ENCODE measurements at places on chromosomes 7 and 10.

DNA sequence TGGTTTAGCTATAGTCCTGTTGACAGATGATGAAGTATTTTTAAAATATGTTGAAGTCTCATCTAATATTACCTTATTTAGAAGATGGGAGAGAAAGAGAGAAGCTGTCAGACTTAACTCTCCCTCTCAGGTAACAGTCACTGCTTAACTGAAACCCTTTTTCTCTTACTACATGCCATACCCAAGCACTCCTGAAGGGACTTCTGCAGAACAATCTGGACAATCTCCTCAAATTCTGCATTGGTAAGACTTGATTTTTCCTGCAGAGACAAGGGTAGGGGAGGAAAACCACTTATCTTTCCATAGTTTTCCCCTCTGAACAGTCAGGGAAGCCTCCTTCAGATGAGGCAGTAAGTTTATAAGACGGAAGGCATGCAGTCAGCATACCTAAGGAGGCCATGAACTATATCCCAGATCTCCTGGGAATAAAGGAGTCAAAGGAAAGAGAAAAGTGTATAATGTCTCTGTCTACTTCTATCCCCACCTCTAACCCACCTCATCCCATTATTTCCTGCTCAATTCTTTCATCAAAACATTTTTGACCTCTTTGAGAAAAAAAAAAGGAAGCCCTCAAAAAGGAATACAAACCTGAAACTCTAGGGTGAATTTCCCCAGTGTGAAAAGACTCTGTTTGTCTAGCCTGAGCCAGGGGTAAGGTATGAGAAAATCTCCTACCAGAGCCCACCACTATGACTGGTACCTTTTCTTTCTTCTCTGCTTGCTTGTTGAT, 9.4 kb downstream of the ZCWPW1 start:
- DNase-seq, result no peak

- no peak for DNase-seq
Measured at GRCh38 chr7:96921771-96922170, 83.6 kb upstream of the DLX6 start.

- no peak for DNase-seq
Measured at GRCh38 chr7:12093365-12093764, 117.7 kb upstream of the TMEM106B start.

DNA sequence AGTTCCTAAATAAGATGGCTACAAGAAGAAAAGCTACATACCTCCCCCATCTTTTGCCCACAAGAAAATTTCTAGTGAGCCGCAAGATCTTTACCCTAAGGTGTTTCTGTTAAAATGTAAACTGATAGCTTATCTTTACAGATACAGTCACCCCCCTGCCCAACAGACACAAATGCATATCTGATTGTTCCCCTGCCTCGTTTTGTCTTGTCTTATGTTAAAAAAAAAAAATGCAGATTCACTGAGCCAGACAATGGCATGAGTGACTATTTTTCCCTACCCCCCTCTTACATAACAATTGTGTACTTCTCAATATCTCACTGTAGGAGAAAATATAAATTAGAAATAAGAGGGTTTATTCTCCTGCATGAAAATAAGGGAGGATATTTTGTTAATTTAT, 8.5 kb downstream of the ZNF138 start:
- no peak for DNase-seq

GRCh38 chr7:104922182-104923009, 91.6 kb upstream of the KMT2E start:
- DNase-seq, result no peak

DNA sequence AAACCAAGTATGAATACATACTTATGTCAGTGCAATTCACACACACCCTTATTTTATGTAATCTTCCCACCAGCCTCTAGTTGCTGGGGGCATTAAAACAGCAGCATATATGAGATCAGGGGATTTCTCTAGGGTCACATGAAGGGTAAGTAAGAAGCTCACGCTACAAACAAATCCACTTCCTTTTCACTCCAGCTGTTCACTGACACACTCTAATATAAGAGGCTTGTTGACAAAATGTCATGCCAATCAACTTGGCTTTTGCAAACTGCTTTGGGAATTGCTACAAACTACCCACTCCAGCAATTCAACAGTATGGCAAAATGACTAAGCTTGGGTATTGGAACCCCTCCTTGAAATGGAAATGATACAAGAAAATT, 10.3 kb downstream of the FAM3C start:
- DNase-seq, result no peak

GRCh38 chr10:103723557-103723956, 131.8 kb downstream of the SH3PXD2A start:
- no peak for DNase-seq

DNA sequence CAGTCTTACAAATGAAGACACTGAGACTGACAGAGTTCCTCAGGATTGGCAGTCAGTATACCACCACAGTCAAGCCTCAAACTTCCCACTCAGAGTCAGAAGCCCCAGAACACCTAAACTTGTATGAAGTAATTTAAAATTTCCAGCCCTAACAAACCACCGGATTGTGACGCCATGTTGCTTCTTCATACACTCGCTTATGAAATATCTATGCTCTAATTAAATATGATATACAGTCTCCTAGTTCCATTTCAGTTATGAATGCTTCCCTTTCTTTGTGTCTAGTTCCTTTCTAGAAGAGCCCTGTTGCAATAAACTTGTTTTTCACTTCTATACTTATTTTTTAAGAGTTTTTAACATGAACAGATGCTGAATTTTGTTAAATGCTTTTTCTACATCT, 172.0 kb upstream of the NOBOX start:
- DNase-seq, result no peak

DNA sequence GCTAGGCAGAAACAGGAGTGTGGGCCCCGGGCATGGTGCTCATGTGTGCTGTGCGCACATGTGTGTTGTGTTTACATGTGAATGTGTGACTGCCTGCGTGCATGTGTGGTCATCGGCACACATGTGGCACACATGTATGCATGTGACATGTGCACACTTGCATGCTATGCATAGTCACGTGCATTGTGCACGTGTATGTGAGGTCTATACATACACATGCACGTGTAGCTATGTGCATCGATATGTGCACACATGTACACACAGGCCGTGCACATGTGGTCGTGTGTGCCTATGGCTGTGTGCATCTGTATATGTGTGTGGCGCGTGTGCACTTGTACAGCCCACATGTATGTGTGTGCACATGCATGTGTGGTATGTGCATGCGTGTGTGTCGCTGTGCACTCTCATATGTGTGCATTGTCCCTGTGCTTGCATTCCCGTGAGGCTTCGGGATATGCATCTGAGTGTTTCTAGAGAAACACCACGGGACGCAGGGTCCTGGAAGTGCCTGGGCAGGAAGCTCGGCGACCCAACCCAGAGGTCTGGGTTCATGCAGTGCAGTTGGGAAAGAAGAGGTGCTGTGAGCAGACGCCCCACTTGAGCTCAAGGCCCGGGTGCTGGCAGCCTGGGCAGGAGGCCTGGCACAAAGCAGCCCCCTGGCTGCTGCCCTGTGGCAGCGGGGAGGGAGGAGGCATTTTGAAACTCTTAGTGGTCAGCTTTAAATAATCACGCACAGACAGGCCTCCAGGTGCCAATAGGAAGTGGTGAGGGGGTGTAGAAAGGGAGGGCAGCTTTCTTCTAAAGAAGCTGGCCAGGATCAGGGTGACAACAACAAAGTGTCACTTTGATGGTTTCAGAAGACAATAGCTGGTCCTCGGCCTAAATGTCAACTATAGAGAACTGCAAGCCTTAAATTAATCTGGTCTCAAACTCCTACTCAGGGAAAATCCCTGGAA, 410.0 kb upstream of the MGMT start:
- no peak for DNase-seq

GRCh38 chr10:49005270-49005669, 65.6 kb upstream of the LRRC18 start:
- DNase-seq, result no peak

DNA sequence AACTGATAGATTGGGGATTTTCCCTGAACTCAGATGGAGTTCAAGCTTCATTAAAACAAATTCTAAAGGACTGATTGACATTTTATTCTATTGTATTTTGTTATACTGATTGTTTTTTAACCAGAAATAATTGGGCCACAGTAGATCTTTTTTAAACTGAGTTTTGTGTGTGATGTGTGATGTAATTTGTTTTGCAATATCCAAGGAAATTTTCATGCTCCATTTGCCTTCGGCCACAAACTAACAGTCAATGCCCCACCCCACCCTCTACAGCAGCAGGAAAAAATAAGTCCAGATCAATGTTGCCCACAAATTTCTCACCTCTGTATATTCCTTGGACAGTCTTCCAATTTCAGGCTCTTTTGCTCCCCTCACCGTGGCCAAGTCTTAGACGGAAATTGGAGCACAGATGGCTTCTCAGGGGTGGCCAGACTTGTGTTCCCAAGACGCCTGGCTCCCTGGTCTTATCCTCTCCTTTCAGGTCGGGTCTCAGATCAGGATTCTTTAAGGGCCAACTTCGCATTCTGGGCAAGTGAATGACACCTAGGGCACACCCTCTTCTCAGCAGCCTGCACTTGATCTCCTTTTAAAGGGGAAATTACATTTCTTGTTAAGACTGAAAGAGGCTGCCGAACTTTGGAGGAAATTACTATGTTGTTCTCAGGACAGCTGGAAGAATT, at the start of gene SVOPL:
Gene SVOPL, minus strand, starts transcription at position 506 of the 680 bp plus-strand sequence. CDS start 22,317 bp downstream, outside the sequence.
- DNase-seq, result no peak

- no peak for DNase-seq
Measured at GRCh38 chr10:49403363-49403762, 7.5 kb upstream of the DRGX start.

DNA sequence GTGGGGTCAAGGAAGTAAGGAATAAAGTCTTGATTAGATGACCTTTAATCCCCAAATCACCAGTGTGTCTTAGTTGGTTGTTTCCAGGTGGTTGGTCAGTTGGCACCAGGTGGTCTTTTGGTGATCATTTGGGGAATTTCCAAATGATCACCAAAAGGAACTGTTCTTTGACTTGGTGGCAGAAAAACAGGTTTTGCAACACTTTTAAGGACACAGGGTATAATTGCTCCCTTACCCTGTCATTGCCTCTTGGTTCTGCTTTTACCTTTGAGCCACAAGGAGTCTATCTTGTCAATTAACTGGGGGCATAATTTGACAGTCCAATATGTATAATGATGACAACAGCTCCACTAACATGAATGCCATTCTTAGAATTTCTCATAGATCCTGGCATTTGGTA, 104.2 kb downstream of the ADK start:
- no peak for DNase-seq

DNA sequence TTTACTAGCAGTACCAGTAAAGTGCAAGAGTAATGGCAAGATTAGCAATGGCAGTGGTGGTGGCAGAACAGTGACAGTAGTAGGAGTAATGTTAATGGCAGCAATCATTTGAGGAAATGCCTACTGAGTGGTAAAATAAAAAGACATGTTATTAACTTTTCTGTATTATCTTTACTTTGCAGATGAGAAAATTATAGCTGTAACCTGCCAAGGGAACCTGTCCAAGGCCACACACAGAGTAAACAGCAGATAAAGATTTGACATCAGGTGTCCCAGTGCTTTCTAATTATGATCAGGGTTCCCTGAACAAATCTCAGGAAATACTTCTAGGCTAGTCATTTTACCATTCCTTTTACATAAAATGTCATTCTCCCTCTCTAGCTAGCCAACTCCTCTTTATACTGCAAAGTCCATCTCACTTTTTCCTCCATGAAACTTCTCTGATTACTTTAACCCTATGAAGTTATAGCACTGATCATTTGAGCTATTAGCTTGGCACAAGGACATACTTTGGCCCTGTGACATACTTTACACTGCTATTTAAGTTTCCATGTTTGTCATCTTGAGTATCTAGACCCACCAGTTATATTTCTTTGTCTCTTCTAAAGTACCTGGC, 219.1 kb downstream of the TAX1BP1 start:
- no peak for DNase-seq

DNA sequence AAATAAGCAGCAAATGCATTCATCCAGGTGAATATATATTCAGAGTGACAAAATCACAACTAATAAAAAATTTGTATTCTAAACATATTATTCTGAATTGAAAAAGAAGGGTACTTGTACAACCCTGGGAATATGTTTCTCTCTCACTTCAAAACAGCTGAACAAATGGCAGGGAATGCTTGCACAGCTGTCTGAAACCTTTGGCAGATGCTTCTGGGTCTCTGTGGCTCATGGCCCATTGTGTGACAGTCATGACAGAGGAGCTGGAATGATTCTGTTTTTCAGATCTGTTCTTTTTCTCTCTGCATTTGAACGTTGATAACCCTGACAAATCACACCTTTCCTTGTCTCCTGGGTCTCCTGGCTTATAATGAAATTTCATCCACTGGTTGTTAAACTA, 275.7 kb upstream of the FZD1 start:
- no peak for DNase-seq

Data from SW480 (cell line).